ENCODE measurements at places on chromosomes 3 and 15.

DNA sequence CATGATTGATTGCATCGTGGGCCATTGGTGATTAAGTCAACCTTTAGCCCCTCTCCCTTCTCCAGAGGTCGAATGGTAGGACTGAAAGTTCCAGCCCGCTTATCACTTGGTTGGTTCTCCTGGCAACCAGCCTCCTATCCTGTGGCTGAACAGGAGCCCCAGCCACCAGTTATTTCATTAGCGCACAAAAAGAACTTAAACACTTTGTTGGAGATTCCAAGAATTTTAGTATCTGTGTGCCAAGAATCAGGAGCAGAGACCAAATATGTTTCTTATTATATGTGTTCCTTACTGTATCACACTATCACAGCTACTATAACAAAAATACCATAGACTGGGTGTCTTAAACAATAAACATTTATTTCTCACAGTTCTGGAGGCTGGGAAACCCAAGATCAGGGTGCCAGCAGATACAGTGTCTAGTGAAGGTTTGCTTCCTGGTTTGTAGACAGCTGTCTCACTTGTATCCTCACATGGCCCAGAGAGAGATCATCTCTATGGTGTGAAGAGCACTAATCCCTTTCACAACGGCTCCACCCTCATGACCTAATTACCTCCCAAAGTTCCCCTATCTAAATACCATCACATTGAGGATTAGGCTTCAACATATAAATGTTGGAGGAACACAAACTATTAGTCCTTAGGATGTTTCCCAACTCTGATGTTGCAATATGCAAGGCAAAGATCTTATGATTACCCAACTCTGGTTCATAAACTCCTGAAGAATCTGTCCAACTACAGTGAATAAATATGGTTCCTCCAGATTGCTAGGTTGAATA, 30.5 kb upstream of the APH1B start:
- no peak for DNase-seq

DNA sequence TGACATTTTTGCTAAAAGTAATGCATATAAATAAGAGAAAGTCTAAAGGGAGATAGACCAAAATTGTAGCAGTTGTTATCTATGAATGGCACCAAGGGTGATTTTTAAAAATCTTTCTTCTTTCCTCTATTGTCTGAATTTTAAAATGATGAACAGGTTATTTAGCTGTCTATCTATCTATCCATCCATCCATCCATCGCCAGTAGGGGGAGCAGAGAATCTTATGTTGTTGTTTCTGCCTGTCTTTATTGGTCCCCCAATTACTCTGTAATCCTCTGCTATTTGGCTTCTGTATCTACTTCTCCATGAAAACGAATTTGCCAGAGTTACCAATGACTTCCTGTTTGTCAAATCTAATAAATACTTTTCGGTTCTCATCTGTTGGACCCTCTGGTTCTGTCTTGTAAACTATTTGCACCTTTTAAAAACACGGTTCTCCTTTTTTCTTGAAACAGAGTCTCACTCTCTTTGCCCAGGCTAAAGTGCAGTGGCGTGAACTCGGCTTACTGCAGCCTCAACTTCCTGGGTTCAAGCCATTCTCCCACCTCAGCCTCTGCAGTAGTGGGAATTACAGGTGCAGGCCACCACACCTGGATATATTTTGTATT, 86.0 kb downstream of the ECT2 start:
- no peak for DNase-seq

DNA sequence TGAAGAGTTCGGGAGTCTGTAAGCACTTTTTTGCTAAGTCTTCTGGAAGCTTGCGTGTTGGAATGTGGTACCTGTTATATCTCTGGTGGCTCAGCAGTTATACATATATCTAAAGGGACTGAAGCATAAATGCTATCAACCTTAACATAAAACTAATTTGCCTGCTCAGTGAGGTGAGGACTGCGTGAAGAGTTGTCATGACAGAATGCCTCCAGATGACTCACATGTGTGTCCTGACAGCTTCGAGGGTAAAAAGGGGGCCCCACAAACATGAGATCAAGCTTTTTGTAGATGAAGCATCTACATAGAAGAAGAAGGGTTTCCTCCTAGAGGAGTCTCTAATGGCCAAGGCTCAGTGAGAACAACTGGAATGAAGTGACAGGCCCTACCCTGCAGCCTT, 88.8 kb upstream of the C3orf80 start:
- DNase-seq = no peak

- DNase-seq = no peak
Observed at GRCh38 chr3:12287727-12288181, 1.1 kb upstream of the PPARG start.

DNA sequence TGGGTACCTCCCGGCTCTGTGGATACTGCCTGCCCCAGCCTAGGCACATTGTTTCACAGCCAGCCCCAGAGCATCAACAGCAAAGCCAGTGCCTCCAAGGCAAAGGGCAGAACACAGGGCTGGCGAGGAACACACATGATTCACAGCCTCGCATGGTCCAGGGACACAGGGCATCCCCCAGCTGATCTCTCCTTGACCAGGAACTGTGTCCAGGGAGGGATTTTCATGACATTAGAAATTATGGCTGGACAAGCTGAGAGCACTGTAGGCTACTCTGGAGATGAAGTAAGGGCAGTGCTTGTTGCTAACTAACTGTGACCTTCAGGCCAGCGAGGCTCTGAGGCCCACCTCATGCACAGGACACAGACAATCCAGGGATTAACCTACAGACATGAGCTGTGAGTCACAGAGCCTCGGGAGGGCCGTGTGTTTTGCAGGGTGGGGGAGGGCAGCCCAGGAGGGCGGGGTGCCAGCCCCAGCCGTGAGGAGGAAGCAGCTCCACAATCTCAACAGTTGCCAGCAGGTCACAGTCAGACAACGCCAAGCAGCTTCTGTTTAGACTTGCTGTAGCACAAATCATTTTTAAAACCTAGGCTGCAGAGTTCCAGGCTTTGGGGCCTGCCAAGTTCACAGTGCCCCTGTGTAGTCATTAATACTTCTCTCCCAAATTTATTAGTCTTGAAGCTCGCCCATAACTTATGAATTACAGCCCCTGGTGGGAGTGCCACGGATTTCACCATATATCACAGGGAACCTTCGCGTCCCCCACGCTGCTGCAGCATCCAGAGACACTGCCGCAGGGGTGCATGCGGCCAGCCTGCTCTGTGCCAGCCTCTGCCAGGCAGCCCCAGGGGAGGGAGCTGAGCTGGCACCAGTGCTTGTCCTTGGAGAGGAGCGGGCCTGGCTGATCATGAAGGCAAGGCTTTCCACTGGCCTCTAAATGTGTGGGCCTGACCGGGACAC, 114.7 kb downstream of the ETFA start:
- no peak for DNase-seq

GRCh38 chr3:42980909-42981308, 1.8 kb downstream of the GASK1A start:
- no peak for DNase-seq

GRCh38 chr3:65664446-65664845, 374.3 kb downstream of the MAGI1 start:
- no peak for DNase-seq

DNA sequence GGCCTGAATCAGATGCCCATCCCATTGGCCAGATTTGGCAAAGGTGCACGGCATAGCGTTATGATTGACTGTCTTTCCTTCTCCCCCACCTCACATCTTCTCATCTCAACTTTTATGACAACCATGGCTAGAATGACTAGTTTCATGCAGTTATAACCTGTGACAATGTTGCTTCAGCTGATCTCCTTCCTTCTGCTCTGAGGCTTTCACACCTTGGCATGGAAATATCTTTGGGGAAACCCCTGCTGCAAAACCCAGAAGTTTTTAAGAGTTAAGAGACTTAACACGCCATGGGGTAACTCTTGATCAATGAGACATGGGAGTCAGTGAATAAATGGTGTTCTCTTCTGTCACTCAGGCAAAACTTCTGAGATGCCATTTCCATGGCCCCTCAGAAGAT, 290.7 kb upstream of the MDFIC2 start:
- DNase-seq = no peak

DNA sequence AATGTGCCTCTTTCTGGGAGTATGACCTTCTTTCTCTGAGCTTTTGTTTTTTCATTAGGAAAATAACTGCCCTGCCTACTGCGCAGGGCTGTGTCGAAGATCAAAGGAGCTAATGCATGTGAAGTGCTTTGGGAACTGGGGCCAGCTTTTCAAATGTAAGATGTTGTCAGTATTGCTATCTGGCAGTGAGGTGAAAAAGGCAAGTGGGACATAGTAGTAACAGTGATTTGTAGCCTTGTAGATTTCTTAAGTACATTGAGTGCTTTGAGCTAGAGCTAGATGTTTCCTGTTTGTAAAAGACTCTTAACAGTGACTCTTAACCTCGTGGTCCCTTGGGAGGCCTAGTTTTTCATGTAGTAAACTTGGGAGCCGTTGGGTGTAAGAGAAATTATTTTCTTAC, 126.5 kb downstream of the ECT2 start:
- DNase-seq = no peak

- no peak for DNase-seq
Observed at GRCh38 chr15:68340726-68341671, 63.5 kb downstream of the FEM1B start.

- no peak for DNase-seq
Observed at GRCh38 chr3:170420307-170420821, 1.7 kb downstream of the CLDN11 start.

GRCh38 chr3:127073941-127074820, 91.3 kb downstream of the PLXNA1 start:
- DNase-seq = no peak

DNA sequence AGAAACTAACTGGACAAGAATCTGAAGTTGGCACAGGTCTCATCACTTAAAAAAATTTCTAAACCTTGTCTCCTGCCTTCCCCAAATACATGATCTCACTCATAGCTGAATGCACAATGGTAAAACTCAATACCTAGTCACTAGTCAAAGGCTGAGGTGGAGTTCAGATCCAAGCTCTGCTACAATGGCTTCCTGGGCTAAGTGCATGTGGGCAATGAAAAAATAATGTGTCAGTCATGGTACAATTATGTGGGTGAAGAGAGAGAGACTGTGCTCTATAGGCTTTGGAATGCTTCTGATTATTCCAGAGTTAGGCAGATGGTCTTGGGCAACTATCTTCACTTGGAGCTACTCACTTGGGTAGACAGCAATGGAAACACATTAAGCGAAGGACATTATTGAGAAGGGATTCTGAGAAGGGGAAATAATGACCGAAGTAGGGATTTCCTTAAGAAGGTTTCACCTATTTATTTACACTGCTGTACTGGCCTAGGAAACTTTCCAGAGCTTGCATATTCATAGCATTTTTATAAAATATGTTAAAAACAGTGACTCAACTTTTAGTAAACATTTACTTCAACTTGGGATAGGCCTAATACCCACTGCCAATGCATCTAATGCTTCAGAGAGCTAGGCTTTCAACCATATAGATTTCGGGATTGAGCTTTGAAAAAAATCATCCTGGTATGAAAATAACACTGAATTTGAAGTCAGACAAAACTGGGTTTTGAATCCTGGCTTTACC, 58.7 kb upstream of the PLXND1 start:
- DNase-seq = no peak

DNA sequence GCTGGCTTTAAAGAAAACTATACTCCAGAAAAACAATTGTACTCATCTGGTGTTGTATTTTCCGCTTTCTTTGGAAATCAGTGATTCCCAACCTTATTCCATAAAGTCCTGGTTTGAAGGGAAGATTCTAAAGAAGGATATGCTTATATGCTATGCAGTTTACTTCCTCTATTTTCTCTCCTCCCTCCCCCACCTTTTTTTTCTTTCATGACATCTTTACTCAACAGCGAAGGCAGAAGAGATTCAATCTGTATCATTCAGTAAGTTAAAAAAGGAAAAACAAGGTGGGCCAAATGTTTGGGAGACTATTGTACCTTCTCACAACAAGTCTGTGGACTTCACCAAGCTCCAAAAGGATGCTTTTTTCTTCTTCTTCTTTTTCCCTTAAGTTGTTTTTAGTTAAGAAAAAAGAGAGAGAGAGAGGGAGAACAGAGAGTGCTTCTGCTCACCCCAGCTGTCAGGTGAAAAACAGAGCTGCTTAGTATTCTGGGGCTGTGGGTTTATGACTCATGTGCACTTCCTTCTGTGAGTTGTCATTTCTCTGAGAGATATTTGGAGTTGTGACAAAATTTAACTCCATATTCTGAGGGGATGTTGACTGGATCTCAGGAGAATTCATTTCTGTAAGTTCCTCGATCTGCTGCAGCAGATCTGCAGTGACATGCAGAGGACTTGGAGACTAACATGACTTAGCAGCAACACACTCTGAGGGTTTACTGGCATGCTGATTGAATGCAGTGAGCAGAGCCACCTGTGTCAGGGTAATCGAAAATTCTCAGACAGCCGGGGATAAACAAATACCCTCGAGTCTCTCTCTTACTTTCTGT, 70.7 kb downstream of the SSR3 start:
- DNase-seq = no peak

- DNase-seq = no peak
Observed at GRCh38 chr15:85501574-85501973, 121.2 kb downstream of the AKAP13 start.

DNA sequence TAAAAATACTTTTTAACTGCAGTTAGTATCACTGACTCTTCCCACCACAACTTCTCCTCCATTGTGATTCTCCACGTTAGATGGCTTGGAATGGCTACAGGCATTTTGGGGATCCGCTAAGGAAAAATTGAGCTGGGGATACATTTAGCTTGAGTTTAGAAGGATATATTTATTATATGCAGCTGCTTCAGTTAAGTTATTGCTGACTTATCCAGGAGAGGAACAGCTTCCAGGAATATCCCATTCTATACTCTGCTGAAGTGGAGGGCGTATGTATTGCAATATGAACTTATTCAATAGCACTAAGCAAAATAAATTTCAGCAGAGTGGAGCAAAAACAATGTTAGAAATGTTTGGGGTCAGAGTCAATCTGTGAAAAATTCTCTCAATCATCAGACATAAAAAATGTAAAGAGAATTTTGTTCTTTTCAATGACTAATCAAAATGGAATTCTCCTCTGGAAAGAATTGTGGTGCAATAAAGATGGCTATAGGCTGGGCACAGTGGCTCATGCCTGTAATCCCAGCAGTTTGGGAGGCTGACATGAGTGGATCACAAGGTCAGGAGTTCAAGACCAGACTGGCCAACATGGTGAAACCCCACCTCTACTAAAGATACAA, 84.7 kb downstream of the NCEH1 start:
- DNase-seq = no peak

Data from activated T-helper 1 cell treated with anti-CD3 and anti-CD28 coated beads, Interleukin-2, amount 50 U/mL, for 16 hours (primary cell).